ENCODE measurements at places on chromosomes 3 and 15. TPM values are rescaled to one million over a fixed set of nuclear protein-coding genes. Genes with fewer than 3 reads are reported as not detected.

The SPTBN5 gene
- total RNA-seq: 1.6 TPM

The ISLR gene
- not detected for total RNA-seq

The EBLN2 gene
- 7.1 TPM for total RNA-seq

The TATDN2 gene
- total RNA-seq: 57.1 TPM

The COL6A6 gene
- total RNA-seq: not detected

The C3orf20 gene
- total RNA-seq: 0.23 TPM

The TLR9 gene
- total RNA-seq: 0.55 TPM

The LRRN1 gene
- total RNA-seq: 0.35 TPM

The GOLGA8S gene
- 0.38 TPM for total RNA-seq

The RASSF1 gene
- total RNA-seq: 157 TPM

The VWA5B2 gene
- not detected for total RNA-seq

The HYAL1 gene
- total RNA-seq: 0.28 TPM

The RTP1 gene
- not detected for total RNA-seq

The FOXB1 gene
- total RNA-seq: 5.2 TPM

The CD80 gene
- total RNA-seq: 27.1 TPM

The FRMD4B gene
- 69.5 TPM for total RNA-seq

The FOXL2NB gene
- total RNA-seq: not detected

The SPTSSB gene
- total RNA-seq: not detected

The WDR93 gene
- not detected for total RNA-seq

The NGRN gene
- 28.3 TPM for total RNA-seq

The MANF gene
- 143 TPM for total RNA-seq

The GPR160 gene
- 13.8 TPM for total RNA-seq

The POTEB2 gene
- not detected for total RNA-seq

The ALCAM gene
- total RNA-seq: 12.9 TPM

The PDHB gene
- 55.5 TPM for total RNA-seq

The GOLGA8G gene
- total RNA-seq: not detected

The CTXN2 gene
- total RNA-seq: not detected

The SPATA12 gene
- total RNA-seq: not detected

The RPL32 gene
- 1,634 TPM for total RNA-seq

The SERINC4 gene
- total RNA-seq: 0.15 TPM

The TGM5 gene
- total RNA-seq: 0.20 TPM

The TTLL13 gene
- 0.58 TPM for total RNA-seq

The TUSC7 gene
- total RNA-seq: not detected

The RGMA gene
- total RNA-seq: 0.18 TPM

The GRK7 gene
- not detected for total RNA-seq

The ZWILCH gene
- total RNA-seq: 30.0 TPM

The GJD2 gene
- total RNA-seq: not detected

The ALDH1A2 gene
- total RNA-seq: 0.63 TPM

The SKIL gene
- 18.0 TPM for total RNA-seq

The GP5 gene
- total RNA-seq: 1.3 TPM

The CIDEC gene
- not detected for total RNA-seq

The KY gene
- total RNA-seq: not detected

The KCNMB2 gene
- not detected for total RNA-seq

The LMAN1L gene
- total RNA-seq: 0.48 TPM

The TPRG1 gene
- 8.7 TPM for total RNA-seq

The SUSD5 gene
- total RNA-seq: not detected

The ALDH1A3 gene
- not detected for total RNA-seq

The FBN1 gene
- 1.7 TPM for total RNA-seq

The LRRC31 gene
- not detected for total RNA-seq

The NXPE3 gene
- 23.6 TPM for total RNA-seq

Measured in activated CD4-positive, alpha-beta memory T cell treated with anti-CD3 and anti-CD28 coated beads, Interleukin-2, amount 10 ng/mL, durations not matched to agents 7 days and 5 days (primary cell).